NCI-H82 (cell line): ENCODE measurements at places on chromosomes 1 and 21.

DNA sequence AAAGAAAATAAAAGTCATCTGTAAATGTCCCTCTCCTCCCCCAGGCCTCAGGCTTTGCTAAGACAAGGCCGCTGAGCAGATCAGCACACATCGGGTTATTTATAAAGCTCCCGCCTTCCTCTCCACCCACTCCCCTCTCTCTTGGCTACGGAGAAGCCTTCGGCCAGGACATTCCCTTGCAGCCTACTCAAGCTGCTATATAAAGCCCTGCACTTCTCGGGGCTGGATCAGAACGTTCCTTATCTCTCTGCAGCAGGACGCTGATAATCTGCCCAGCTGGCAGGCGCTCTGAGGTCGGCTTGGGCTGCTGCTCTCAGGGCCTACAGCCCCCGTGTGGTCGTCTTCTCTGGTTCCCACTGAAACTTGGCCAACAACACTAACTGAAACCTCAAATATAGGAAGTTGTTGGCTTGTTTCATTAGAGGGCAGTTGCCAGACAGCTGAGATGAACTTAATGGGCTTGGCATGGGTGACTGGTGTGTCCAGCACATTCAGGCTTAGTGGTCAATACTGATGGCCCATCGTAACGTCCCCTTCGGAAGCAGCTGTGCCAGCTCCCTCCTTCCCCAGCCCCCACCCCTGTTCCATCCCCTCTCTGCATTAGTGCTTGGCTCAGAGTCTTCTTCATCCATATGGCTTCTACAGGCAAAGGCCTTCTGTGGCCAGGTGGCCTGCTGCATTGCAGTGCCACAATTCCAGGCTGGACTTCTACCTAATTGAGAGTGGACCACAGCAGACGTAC is 64.6 kb downstream of the IER5 start:
- DNase-seq = peak; percentile 95

DNA sequence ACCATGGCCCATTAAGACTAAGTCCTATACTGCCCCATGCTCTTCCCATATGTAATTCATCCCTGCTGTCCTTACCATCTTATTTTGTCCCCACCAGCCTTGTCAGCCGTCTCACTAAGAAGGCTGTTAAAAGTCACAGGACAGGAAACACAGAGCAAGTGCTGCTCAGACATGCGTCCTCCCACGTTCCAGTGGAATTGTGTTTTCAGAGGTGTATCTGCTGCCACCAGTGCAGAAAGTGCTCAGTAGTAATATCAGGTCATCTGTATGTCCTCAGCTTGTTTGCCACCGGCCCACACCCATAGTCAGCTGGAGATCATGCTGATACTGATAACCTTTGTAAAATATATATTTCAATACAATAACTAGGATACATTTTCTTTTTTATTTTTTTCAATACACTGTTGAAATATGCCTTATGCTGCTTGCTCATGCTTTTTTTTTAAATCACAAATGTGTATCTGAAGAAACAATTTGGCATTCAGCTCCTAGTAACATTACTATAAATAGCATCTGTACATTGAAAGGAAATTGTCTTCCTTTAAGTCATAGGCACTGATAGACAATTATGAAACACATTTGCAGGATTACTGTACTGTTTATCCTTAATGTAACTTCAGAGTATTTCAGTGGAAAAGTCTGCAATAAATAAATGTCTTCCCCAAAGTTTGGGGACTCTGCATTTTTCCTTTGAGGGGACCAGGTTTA is 156.9 kb downstream of the EDEM3 start:
- no peak for DNase-seq

DNA sequence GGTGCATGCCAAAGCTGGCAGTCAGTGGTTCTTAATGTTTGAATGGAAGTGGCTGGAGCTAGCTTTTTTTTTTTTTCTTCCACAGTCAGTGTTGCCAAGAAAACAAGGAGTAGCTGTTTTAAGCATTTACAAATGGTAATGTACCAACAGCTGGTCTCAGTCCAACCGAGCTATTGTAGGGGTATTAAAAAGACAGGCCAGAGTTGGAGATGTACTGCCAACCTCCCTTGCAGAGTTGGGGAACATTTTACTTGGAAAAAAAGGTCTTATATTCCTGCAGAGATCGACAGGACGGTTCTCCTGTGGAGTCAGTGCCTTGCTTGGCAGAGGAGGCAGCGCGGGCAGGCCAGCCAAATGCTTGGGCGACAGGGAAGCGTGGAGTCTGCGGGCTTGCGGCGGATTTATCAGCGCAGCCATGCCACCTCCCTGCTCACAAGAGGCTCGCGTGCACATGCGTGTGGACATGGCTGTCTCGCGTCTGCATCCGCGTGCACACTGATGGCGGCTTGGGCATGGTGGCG is 338.1 kb downstream of the RPS6KC1 start:
- DNase-seq = no peak

DNA sequence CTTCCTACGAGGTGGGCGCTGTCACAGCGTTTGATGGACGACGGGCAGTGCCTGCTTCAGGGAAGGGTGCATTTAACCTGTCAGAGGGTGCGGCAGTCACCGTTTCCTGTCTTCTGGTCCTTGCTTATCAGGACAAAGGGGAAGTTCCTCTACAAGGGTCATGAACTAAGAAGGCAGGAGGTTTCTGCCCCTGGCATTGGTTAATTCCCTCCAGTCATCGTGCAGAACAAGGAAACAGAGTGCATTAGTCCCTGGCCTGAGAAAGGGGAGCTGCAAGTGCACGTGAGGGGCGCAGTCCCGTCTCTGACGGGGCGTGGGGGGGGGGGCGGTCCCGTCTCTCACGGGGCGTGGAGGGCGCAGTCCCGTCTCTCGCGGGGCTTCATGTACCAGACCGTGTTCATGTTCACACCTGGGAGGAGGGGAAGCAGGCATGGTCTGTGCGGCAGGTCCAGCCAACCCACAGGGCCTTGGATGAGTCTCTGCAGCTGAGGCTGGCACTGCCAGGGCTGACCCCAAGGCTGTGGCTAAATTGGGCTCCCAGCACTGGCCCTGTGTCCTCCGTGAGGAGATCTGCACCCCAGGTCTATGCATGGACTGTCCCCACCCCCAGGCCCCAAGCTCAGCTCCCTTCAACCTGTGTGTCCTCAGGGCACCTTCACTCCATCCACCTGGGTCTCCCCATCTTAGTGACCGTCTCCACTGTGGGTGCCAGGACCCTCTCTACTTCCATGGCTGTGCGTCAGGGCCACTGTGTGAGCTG is 89.2 kb upstream of the COL6A1 start:
- no peak for DNase-seq

DNA sequence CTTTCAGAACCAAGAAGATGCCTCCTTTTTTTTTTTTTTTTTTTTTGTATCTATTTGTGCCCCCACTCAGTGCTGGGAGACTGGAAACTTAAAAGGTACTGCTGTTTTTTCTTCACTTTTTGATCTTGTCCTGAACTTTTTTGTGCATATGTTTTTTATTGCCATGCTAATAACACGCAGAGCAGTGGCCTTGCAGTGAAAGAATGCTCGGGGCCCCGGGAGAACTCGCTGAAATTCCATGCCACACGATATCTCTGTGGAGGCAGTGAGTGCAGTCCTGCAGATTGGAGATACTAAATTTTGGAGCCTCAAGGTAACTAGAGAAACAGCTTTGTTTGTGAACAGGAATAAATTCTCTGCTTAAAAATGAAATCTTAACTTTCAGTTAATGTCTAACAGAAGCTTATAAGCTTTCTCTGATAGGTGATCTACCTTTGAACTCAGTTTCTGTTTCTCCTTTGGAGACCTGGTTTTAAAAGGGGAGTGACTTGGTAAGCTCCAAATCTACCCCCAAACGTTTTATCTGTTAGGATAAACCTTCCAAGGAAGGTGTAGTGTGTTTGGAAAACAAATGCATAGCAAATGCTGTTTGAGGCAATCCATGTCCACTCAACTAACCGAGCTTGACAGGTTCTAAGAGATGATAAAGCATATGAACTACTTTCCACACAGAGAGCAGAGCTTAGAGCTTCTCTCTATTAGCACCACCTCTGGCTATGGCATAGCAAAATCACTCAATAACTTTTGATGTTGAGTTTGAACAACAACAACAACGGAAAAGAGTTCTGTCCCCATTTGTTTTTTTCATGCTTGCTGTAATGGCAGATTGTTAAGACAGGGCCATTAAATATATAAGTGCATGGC is 113.7 kb upstream of the PLXNA2 start:
- DNase-seq = no peak

DNA sequence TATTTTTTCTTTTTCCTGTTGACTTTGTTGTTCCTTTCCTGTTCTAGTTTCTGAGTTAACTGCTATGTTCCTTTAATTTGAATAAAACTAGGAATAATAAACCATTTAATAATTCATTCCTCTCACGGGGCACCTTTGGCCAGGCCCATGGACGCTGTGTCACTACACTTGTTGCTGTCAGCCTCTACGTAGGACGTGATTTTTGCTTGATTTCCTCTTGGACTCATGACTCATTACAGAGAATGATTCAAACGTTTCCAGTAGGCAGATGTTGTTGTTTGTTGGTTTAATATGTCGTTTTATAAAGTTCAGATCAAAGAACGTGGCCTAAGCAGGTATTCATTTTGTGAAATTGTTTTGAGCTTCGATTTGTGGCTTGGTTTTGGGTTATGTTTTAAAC is 9.1 kb upstream of the SLC19A1 start:
- no peak for DNase-seq

GRCh38 chr1:164480285-164480907 is 78.6 kb upstream of the PBX1 start:
- DNase-seq = no peak

- no peak for DNase-seq
Observed at GRCh38 chr1:20497506-20497905, 10.4 kb downstream of the MUL1 start.

DNA sequence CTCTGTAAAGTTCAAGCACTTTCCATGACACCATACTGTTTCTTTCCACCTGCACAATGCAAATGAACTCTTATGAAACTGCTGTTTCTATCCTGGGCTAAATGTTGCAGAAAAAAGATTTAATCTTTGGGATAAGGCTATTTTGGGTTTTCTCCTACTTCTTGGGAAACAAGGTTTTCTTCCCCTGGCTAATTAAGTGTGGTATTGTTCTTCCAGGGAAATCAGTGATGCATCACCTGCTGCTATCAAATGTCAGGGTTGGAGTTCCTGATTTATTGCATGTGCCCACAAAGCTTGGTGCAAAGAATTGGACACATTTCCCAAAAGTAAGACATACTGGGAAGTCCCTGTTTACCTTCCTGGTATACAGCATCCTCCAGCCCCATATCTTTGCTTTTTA is 6.0 kb upstream of the RGS4 start:
- no peak for DNase-seq
